ENCODE measurements at places on chromosomes 2 and 18.

DNA sequence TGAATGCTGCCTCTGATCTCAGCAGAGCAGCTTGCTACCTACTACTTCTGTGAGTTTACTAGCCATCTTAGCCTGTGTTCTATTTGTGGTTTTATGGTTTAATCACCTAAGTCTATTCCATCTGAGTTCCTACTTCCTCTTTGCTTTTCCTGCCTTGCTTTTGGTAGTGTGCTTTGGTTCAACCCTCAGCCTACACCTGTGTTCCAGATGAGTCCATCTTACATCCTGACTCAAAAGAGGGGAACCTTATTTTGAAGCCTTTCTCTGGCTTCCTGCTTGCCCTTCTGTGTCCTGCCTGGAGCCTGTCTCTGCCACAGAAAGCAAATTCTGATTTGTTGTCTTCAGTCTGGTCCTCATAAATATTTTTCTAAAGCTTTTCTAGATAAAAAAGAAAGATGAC lies 530.3 kb upstream of the MEX3C start:
- no peak for DNase-seq

DNA sequence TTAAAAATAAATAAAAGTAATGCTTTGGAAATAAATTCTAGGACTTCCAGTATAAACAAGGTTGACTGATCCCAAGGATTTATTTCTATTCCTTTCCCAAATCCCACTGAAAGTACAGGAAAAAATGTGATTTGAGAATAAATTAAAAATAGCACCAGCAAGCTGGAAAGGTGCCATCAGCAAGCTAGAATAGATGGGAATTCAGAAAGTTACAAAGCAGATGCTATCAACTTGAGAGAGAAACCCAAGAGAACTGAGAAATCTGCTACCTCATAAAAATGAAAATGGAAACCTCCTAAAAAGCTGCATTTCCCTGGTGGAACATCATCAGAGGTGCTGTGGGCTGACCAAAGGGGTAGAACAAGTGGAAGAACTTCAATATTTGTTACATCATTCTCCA lies 148.6 kb upstream of the KCNJ3 start:
- DNase-seq, result no peak

DNA sequence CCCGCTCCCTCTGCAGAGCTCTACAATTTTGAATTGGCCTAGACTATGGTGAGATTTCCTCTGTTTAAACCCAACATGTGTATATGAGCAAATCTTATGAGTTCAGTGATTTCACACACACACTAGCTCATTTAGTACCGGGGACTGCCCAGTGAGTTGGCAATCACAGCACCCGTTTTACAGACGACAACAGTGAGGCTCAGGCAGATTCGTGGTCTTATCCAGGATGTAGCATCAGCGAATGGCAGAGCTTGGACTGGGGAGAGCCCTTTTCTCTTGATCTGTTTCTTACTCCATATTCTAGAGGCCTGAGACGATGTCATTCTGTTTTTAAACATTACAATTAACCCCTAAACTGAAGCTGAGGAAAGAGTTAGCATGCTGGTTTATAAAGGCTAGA lies 419.9 kb downstream of the NBAS start:
- no peak for DNase-seq

DNA sequence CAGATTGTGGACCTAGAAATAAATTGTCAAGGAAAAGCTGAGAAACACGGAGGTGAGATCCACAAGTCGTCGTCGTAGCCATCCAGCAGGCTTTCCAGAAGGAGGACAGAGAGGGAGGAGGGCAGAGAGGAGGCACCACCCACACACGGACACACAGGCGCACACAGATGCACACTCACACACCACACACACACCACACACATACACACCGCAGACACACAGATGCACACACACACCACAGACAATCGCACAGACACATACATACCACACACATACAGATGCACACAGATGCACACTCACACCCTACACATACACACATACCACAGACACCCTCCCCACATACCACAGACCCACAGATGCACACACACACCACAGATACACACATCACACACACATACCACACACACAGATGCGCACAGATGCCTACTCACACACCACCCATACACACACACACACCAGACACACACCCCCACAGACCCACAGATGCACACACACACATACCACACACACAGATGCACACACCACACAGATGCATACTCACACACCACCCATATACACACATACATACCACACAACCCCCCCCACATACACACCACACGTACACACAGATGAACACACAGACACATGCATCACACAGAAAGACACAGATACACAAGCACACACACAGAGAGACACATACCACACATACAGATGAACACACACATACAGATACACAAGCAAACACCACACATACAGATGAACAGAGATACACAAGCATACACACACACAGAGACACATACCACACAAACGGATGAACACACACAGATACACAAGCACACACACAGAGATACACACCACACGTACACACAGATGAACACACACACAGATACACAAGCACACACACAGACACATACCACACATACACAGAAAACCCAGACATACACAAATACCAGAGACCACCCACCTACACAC lies 12.7 kb upstream of the BOK start:
- DNase-seq, result no peak

GRCh38 chr2:215677481-215677880 lies 241.6 kb upstream of the FN1 start:
- no peak for DNase-seq

- DNase-seq, result no peak
Measured at GRCh38 chr2:223591596-223591995, 10.6 kb downstream of the SCG2 start.

- no peak for DNase-seq
Measured at GRCh38 chr2:238294393-238295143, 6.2 kb upstream of the PER2 start.

GRCh38 chr2:57728691-57729090 lies 317.9 kb upstream of the VRK2 start:
- DNase-seq, result no peak

DNA sequence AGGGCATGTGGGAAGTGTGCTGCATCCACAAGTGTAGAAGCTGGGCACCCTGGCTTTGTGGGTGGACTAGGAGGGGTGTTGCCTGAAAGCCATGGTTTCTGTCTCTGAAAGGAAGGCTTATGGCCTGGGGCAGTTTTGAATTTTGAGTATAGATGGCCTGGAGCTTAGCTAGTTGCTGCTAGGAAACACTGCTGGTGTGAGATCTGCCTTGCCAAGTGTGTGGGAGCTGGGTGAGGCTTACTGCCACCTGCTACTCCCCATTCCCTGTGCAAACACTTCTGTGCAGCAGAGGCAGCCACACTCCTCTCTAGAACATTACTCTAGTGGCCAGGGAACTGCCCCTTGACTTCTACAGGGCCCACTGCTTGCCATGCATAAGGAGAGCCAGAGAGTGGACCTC lies 831.7 kb upstream of the LRRTM1 start:
- no peak for DNase-seq

GRCh38 chr2:6148882-6149281 lies 456.7 kb downstream of the SOX11 start:
- DNase-seq, result no peak

- no peak for DNase-seq
Measured at GRCh38 chr2:150876251-150876950, 385.3 kb downstream of the RBM43 start.

DNA sequence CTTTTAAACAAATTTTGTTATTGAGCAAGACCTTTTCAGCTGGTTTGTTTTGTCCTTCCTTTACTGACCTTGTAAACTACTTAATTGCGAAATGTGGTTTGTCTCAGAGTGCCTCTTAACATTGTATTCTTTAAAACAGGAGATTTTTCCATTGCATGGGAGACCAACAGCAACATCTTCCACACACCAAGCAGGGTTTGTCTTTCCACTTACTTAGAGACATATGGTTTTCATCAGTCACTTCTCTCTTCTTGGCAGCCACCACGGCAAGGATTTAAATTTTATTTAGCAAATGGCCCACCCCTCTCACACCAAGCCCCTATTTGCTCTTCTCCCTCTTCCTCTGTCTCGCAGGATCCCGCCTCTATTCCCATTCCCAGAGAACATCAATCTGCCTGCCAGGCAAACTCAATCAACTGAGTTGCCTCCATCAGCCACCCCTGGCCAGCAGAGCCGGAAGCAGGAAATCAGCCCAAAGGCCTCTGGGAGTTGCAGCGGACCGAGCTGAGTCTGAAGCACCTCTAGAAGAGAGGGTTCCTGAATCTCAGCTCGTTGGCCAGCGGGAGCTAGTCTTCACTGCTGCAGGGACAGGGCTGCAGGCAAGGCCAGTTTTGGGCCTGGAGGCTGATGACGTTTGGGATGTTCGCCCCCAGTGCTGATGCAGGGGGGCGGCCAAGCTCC lies 11.3 kb upstream of the CIB4 start:
- DNase-seq, result no peak

DNA sequence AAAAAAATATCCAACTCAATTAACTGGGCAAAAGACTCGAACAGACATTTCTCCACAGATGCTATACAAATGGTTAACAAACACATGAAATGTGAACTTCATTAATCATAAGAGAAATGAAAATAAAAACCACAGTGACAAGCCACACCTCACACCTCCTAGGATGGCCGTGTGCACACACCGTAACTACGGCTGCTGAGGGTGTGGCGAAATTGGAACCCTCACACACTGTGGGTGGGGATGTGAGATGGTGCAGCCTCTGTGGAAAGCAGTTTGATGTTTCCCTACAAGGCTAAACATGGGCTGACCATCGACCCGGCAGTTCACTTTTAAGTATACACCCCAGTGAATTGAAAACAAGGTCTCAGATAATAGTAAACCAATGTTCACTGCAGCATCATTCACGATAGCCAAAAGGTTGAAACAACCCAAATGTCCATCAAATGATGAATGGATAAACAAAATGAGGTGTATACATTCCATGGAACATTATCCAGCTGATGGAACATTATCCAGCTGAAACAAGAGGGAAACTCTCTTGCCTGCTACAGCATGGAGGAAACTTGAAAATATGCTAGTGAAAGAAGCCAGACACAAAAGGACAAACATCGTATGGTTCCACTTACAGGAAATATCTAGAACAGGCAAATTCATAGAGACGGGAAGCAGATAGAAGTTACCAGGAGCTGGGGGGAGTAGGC lies 32.2 kb downstream of the ZAP70 start:
- DNase-seq, result no peak

GRCh38 chr2:240983361-240983995 lies 14.9 kb upstream of the SNED1 start:
- DNase-seq, result peak; percentile 78

- DNase-seq, result no peak
Measured at GRCh38 chr2:68272246-68272994, 20.1 kb upstream of the PPP3R1 start.

DNA sequence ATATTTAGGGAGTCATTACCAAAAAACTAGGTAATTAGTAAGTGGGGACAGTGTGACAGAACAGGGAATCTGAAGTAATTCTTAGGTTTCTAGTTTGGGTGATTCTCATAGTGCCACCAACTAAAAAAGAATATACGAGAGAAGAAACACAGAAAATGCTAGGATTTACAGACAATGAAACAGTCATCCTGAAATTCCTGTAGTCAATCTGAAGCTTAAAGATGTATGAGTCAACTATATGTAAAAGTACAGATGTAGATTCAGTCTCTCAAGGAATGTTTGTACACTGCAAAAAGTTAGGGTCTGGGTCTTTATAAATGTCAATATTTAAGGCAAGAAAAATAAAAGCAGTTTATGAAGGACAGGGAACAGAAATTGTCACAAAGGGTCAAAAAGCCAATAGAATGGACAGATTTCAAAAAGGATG lies 107.0 kb downstream of the STRN start:
- no peak for DNase-seq

GRCh38 chr18:23165271-23166068 lies 30.2 kb downstream of the CABLES1 start:
- DNase-seq, result no peak

DNA sequence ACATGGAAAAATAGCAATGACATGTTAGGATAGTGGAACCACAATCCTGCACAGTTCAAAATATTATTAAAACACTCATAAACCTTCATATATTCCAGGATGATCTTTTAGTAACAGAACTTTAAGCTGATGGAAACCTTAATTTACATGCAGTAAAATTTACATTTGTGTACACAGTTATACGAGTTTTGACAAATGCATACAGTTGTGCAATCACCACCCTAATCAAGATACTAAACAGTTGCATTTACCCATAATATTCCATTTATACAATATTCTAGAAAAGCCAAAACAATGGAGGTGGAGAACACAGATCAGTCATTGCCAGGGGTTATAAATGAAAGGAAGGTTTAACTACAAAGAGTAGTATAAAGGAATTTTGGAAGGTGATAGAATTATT lies 117.6 kb downstream of the EXOC6B start:
- no peak for DNase-seq

DNA sequence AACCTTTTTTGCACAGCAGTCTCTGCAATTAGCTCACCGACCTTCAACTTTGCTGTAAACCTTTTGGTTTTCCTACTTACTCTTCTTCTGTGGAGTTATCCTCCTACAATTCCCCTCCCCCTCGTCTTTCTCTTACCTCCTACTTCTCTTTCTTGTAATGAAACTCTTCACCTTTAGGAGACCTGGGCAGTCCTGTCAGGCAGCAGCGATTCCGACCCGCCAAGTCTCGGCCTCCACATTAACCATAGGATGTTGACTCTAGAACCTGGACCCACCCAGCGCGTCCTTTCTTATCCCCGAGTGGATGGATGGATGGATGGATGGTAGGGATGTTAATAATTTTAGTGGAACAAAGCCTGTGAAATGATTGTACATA lies 8.3 kb downstream of the TBR1 start:
- DNase-seq, result no peak

- DNase-seq, result no peak
Measured at GRCh38 chr2:7738596-7738995, 821.4 kb downstream of the RNF144A start.

- no peak for DNase-seq
Measured at GRCh38 chr2:49426996-49427395, 272.7 kb upstream of the FSHR start.

DNA sequence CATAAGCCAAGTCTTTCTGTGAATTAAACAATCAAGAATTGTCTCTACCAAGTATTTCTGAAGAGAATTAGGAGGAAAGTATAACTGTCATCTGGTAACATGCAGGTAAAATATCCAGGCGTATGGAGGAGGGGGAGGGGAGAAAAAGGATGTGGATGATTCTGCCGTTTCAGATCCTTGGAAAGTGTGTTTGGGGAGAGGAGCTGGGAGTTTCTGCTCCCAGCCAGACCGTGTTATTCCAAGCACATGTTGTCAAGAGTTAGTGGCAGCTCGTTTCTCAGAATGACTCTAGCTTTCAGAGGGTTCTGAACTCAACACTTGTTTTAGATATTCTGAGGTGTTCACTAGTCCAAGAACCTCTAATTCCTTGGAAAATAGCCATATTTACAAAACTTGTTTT lies 137.6 kb downstream of the FAM124B start:
- DNase-seq, result no peak

GRCh38 chr2:143087033-143087432 lies 42.2 kb upstream of the ARHGAP15 start:
- no peak for DNase-seq

All from NCI-H146 (cell line).